ENCODE measurements at places on chromosomes 3 and 15. TPM values are rescaled to one million over a fixed set of nuclear protein-coding genes. Genes with fewer than 3 reads are reported as not detected.

- DNase-seq, result no peak
These were observed 2.6 kb downstream of the BHLHE40 start for GRCh38 chr3:4981665-4982494.

- DNase-seq, result no peak
These were observed 104.2 kb upstream of the CLSTN2 start for GRCh38 chr3:139830817-139831216.

DNA sequence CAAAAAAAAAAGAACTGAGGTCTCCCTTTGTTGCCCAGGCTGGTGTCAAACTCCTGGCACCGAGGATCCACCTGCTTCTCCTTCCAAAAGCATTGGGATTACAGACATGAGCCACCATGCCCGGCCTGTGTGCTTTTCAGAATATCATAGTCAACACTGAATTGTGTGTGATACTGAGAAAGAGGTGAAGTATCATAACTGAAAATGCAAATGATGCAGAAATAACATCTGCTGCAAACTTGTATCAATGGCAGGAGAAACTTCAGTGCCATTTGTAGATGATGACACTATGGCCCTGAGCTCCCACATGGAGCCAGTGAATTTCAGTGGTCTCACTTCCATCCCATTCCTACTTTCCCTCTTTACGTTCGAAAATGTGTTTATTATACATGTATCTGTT is 21.9 kb downstream of the IL12A start:
- DNase-seq, result no peak

The GPR160 gene
- polyA plus RNA-seq, result 43.0 TPM

The GAP43 gene
- 0.87 TPM for polyA plus RNA-seq

The IQCF5 gene
- not detected for polyA plus RNA-seq

- DNase-seq, result no peak
These were observed 53.2 kb downstream of the PGPEP1L start for GRCh38 chr15:98954411-98954810.

- DNase-seq, result no peak
These were observed 774 bp upstream of the TMCO5A start for GRCh38 chr15:37933666-37934065.

DNA sequence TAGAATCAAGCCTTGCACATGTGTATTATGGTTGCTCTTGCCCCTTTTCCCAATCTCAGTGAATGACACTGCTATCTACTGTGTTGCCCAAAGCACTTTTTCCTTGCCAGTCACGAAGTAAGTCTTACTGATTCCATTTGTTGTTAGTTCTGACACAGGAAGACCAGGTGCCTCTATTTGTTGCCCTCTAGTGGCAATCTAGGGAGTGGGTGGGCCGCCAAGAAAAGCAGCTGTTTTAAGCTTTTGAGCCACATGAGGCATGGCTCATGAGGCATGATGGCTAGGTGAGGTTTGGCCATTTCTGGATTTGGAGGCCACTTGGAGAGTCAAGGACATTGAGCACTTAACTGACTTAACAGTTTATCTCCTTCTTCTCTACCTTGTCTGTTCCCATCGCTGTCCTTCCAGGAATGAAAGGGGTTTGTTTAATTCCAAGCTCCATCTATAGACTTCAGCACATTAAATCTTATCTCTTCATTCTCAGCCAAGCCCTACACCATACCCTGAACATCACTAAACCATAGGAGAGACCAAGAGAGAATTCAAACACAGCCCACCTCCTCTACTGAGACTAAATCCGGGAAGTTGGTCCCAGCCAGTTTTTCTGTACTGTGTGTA is 103.1 kb downstream of the HCN4 start:
- peak; percentile 18 for DNase-seq

- peak; percentile 52 for DNase-seq
These were observed 106.6 kb downstream of the TOP2B start for GRCh38 chr3:25558121-25558520.

GRCh38 chr3:194632226-194632808 is 902 bp downstream of the TMEM44 start:
- no peak for DNase-seq

DNA sequence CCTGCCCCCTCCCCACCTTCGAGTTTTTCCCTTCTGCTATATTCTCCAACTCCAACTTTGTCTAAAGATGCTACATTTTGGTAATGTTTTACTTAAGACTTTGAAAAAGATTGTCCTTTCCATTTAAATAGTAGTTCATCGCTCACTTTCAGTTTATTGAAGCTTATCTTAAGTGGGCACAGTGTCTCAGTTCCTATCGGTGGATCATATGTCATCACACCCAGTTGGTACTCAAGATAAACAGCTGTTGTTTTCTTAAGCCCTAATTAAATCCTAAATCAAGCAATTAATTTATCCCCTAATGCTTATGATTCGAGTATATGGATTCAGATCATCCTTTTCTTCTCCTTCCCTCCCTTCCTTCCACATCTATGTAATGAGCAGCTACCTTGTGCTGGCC is 210.7 kb downstream of the TLE3 start:
- no peak for DNase-seq

DNA sequence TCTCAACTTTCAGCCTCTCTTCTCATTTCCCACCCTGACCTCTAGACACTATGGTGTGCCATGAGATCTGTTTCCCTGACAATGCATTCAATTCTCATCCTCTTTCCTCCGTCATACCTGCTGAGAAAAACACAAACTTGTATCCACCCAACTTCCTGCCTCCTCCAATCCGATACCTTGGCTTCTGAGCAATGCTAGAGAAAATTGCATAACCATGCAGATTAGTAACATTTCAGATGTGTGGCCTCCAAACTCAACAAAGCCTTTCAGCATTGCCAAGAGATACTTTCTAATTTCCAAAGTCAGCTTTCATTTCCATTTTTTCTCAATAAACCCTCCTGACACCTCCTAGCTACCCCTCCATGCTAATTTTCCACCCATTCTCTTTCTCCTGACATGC is 88.5 kb downstream of the MINAR1 start:
- no peak for DNase-seq

GRCh38 chr3:174973465-174973864 is 114.3 kb downstream of the NAALADL2 start:
- DNase-seq, result no peak

The CCDC13 gene
- polyA plus RNA-seq, result 2.8 TPM

The SOX14 gene
- not detected for polyA plus RNA-seq

The NANOGP8 gene
- polyA plus RNA-seq, result 0.29 TPM

GRCh38 chr3:143847787-143848631 is at the start of gene SLC9A9:
SLC9A9 (minus strand) TSS chr3:143848468; CDS start chr3:143848322, 146 bp downstream.
- peak; percentile 10 for DNase-seq

- no peak for DNase-seq
These were observed 24.9 kb upstream of the GATM start for GRCh38 chr15:45402955-45403877.

The LYZL4 gene
- not detected for polyA plus RNA-seq

DNA sequence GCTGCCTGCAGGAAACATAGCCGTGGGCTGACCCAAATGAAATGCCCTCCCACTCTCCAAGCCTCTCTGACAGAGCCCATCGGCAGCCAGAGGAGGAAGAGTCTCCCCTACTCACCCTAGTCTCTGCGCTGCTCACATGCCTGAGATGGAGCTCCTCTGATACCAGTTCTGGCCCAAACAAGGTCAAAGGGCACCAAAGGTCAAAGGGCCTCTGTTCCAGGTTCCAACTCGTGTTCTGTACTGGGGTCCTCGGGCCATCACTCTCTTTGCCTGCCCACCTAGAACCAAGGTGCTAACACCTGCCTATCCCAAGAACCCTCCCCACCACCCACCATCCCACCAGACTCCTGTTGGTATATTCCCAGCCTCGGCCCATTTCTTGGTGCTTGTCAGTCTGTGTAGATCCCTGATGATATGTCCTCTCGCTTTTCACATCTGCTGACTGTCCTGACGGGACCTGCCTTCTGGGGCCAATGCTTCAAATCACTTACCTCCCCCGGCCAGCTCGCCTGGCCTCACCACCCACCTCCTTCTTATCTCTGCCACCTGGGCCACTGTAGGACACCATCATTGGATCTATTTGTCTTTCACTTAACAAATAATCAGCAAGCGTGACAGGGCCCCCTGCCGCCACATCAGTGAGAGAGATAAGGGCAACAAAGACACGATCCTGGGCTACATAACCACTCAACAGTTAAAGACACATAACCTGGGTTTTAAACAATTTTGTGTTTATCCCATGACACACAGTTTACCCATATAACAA is 90.4 kb downstream of the SRGAP3 start:
- no peak for DNase-seq

- DNase-seq, result no peak
These were observed 77.0 kb downstream of the MAGI1 start for GRCh38 chr3:65961733-65962132.

DNA sequence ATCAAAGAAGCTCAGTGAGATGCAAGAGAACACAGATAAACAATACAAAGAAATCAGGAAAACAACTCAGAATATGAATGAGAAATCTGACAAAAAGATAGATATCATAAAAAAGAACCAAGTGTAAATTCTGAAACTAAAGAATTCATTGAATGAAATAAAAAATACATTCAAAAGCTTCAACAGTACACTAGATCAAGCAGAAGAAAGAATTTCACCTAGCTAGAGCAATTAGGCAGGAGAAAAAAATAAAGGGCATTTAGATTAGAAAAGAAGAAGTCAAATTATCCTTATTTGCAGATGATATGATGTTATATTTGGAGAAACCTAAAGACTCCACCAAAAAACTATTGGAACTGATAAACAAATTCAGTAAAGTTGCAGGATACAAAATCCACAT is 19.4 kb upstream of the CX3CR1 start:
- DNase-seq, result no peak

- DNase-seq, result no peak
These were observed 384.0 kb upstream of the TPM1 start for GRCh38 chr15:62658498-62658897.

The GABRR3 gene
- polyA plus RNA-seq, result not detected

GRCh38 chr3:188926111-188926510 is 245.7 kb upstream of the TPRG1 start:
- no peak for DNase-seq

The LIPC gene
- polyA plus RNA-seq, result 21.8 TPM

DNA sequence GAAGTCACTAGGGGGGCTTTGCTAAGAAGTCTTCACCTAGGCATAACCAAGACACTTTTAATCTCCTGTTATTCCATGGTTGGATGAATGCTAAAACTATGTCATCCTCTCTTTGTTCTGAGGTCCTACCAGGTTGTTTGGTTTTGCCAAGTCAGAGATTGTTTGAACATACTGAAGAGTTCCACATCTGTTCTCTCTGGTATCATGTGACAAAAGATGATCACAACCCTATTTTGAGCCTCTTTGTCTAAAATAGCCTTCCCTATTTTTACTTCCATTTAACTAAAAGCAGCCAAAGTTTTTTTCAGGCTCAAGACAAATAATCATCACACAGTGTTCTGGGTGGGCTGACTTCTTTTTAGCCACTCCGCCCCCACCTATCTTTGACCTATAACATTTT is 218.4 kb upstream of the LMCD1 start:
- no peak for DNase-seq

The ABCC5 gene
- 54.7 TPM for polyA plus RNA-seq

The LTF gene
- 3.2 TPM for polyA plus RNA-seq

The ATP2C1 gene
- 134 TPM for polyA plus RNA-seq

DNA sequence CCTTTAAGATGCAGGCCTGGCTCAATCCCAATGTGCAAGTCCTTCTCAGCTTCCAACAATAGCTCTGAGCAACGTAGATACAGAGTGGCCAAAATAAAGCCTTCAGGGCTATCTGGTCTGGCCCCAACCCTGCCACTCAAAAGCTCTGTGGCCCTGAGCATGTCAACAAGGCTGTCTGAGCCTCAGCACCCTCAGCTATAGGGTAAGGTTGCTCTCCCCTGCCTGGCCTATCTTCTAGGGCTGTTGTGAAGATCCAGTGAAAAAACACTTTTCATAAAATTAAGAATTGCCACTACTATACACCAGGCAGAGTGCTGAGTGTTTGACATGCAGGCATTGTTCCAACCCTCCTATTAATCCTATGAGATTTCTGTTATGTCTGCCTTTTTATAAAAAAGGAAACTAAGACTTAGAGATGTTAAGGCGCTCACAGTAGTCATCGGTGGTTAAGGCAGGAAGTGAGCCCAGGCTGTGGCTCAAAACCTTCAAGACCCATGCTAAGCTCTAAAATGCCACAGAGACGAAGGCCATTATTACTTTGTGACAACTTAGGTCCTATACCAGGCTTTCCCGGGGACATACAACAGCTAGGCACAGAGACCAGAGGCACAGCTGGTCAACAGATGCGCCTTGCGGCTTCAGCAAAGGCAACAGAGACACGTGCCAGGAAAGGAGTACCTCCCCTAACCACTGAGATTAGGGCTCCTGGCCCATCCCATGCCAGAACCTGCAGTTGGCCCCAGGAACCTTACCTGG is 5.1 kb downstream of the POLG start:
- no peak for DNase-seq

GRCh38 chr3:156433138-156433537 is 121.8 kb downstream of the SSR3 start:
- DNase-seq, result no peak

DNA sequence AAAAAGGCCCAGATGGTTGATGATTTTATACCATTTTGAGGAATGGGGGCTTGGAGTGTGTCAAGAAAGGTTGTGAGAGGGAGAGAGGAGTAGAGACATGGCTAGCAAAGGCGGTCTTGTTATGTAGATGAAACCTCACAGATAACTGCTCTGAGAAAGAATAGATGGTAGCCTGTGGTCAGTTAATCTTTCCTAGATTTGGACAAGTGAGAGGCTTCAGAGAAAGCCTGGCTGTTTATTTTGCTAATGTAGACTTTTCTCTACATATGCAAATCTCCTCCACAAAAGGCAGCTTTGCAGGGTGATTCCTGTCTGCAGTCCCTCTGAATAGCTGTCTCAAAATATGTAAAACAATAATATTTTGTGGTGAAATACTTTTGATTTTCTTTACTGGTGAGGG is 177.3 kb downstream of the OTOL1 start:
- no peak for DNase-seq

DNA sequence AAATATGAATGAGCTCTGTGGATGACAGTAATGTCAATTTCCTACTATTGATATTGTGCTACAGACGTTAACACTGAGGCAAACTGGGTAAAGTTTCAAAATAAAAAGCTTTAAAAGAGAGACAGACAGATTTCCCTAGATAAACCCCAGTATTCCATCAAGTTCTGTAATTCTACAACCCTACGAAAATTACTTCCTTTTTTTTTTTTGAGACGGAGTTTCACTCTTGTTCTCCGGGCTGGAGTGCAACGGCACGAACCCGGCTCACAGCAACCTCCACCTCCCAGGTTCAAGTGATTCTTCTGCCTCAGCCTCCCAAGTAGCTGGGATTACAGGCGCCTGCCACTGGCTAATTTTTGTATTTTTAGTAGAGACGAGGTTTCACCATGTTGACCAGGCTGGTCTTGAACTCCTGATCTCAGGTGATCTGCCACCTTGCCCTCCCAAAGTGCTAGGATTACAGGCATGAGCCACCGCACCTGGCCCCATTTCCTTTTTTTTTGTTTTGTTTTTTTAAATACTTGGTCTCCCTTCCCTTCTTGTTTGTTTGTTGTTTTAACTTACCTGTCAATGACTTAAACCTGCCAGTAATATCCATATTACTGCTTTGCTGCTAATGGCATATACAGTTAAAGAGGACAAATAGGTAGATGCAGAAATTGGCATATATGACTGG is 57.2 kb downstream of the CBLB start:
- no peak for DNase-seq

All from right renal pelvis (tissue), 4 donors.